ENCODE measurements at places on chromosomes 1 and 21.

GRCh38 chr1:147840909-147841308 lies 61.7 kb upstream of the GJA8 start:
- DNase-seq, result no peak

- no peak for DNase-seq
Observed at GRCh38 chr21:14736672-14737071, 190.6 kb upstream of the SAMSN1 start.

DNA sequence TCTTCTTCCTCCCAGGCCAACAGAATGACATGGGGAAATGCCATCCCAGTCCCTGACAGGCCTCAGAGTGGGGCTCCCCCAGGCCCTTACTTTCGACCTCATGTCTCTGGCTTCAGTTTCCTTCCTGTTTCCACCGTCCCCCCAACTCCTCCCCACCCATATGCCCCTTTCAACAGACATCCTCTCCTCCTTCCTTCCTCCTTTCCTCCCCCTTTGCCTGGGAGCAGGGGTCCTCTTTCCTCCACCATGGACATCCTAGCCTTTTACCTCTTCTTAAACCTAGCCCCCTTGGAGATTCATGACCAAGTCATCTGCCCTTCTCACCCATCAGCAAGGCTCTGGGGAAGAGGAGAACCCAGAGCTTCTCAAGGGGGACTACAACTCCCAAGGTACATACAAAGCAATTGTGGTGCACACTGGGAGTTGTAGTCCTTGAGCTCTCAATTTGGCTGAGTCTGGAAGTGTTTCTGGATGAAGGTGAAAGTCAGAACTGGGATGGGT lies 4.0 kb downstream of the ZBTB7B start:
- DNase-seq, result peak; percentile 43

- no peak for DNase-seq
Observed at GRCh38 chr1:59279645-59280044, 17.2 kb upstream of the FGGY start.

DNA sequence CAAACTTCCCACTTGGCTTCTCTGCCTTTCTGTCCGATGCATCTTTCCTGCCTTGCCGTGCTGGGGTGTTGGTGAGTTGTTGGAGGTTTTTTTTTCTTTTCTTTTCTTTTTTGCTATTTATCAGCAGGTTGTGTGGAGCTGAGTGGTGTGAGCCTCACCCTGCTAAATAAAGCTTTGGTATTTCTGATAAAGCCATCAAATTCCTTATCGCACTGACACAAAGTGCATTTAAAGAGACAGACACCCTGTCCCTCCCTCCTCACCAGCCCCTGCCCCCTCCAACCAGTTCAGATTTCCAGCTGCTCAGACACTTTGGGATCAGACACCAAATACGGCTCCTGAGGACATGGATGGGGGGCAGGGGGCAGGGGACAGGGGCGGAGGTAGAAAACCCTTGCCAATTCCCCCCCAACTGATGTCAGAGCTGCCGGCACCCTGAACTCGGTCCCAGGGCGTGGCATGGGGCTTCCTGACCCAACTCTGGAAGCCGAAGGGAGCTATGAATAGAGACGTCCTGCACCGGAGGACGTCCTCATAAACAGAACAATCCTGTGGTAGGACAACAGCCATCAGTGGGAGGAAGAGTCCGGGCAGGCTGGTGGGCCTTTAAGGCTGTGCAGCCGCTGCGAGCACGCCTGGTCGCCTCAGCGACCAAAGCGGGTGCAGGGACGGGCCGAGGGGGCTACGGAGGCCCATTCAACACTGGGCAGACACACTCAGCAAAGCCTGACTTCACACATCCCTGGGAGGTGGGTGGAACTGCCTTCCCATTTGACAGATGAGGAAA lies 79.0 kb downstream of the CASZ1 start:
- DNase-seq, result no peak

All from T-helper 2 cell treated with Interferon-gamma antibody and Interleukin-4, amounts not matched to agents 5 μg/mL and 100 μg/mL, for 36 hours (primary cell).